ENCODE measurements at places on chromosomes 5 and 9. TPM values are rescaled to one million over a fixed set of nuclear protein-coding genes. Genes with fewer than 3 reads are reported as not detected.

Gene CDH18
- not detected for total RNA-seq

Gene KIF12
- 13.5 TPM for total RNA-seq

Gene ZFP2
- total RNA-seq = 0.29 TPM

Gene SCGB3A2
- total RNA-seq = not detected
